Activated CD4-positive, alpha-beta memory T cell treated with anti-CD3 and anti-CD28 coated beads for 36 hours (primary cell): ENCODE measurements at places on chromosomes 1 and 21.
A peak's percentile ranks its signal among the peaks of the same experiment; 100 is the strongest.

- DNase-seq: no peak
These were observed 167.5 kb upstream of the CAMK1G start for GRCh38 chr1:209416039-209416438.

DNA sequence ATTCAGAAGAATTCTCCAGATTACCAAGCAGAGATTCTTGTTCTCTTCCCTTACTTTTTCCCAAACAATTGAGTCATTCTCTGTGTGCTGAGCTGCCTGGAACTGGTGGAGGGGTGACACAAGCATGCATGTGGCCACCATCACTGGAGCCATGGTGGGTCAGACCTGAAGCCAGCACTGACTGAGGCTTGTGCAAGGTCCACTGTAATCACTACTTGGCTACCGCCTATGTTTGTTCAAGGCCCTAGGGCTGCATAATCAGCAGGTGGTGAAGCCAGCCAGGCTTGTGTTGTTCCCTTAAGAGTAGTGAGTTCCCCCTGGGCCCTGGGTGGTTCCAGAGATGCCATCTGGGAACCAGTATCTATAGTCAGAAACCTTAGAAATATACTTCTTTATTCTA, 183.8 kb downstream of the DNAH14 start:
- no peak for DNase-seq

- no peak for DNase-seq
These were observed 20.4 kb upstream of the SRSF4 start for GRCh38 chr1:29202053-29202452.

- no peak for DNase-seq
These were observed 69.9 kb upstream of the BACE2 start for GRCh38 chr21:41098076-41098475.

DNA sequence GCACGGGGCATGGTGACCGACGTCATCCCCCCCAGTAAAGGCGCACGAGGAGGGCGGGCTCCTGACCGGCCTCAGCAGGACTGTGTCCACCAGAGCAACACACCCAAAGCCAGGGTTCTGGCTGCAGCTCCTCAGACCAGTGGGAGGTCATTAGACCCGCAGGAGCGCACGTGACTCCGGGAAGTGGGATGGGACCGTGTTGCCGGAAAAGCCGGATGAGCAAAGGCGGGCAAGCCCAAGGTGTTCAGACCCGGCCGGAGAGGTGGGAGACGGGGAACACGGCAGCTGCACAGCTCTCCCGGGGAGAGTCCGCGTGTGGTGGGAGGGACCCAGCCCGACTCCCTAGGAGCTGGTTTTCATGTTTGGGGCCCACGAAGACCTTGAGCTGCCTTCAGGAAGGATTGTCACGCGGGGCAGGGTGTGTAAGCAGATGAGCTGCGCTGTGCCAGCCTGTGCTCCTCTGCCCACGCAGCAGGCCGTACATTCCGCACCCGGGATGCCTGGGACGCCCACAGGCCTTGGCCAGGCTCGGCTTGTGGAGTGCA, 20.6 kb upstream of the TRAPPC10 start:
- DNase-seq: no peak

- no peak for DNase-seq
These were observed 37.2 kb downstream of the SUSD4 start for GRCh38 chr1:223326776-223327175.

- no peak for DNase-seq
These were observed 176.8 kb downstream of the HHIPL2 start for GRCh38 chr1:222370913-222371675.

DNA sequence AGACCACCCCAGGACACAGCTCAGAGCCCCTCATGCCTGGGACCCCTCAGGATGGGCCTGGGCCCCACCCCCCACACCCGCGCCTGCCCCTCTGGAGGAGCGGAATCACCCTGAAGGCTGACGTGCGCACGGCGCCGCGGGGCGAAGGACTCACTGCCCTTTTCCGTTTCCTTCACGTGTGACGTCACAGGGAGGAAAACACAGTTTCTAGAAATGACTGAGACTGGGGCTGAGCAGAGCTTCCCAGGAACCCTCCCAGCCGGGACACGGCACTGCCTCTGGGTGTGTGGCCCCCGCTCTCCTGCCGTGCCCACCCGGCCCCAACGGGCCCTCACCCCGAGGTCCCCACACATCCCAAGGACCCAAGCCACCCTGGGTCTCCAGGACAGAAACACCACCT, 5.4 kb upstream of the TNFRSF4 start:
- peak; percentile 88 for DNase-seq

DNA sequence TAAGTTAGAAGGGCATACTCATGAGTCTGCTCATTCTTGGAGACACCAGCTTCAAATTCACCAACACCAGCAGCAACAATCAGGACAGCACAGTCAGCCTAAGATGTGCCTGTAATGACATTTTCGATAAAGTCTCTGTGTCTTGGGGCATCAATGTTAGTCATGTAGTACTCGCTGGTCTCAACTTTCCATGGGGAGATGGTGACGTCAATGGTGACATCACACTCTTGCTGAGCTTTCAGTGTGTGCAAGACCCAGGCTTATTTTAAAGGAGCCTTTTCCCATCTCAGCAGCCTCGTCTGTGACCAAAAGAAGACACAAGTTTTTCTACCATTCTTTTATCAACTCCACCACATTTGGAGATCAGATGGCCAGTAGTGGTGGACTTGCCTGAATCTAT, 75.5 kb downstream of the SERINC2 start:
- no peak for DNase-seq

DNA sequence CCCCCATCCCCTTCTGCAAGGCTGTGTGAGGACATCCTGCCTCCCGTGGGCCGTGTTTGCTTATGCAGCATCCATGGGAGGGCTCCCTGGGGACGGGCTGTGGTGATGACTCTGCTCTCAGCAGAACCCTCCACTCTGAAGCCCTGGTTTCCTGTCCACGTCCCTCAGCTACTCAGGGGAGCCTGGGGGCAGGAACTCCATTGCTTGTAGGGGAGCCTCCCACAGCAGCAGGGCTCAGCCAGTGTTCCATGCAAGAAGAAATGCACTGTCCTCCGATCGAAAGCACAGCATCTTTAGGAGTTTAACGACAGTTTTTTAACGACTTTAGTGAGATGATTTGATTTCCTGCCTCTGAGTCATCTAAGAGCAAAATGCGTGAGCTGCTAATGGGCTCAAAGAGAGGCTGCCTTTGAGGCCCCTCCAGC, 8.3 kb upstream of the KCNAB2 start:
- DNase-seq: peak; percentile 42

GRCh38 chr1:69288416-69288815, 279.3 kb upstream of the LRRC7 start:
- no peak for DNase-seq

GRCh38 chr1:21936366-21937031, 611 bp downstream of the HSPG2 start:
- peak; percentile 29 for DNase-seq

- DNase-seq: no peak
These were observed 747.2 kb upstream of the NEGR1 start for GRCh38 chr1:73029571-73029970.

DNA sequence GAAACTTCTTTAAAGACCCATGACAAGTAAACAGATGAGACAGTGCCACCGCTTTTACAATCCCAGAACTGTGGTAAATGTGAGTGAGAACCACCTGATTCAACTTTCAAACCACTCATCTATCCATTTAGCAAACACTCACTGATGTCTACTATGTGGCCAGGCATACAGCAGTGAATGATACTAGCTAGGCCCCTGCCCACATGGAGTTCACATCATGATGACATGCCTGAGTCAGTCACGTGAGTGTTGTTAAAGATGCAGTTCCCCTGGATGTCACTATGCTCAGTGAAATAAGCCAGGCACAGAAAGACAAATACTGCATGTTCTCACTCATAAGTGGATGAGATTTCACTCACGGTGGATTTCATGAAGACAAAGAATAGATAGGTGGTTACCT, 28.4 kb downstream of the STX6 start:
- DNase-seq: peak; percentile 41

DNA sequence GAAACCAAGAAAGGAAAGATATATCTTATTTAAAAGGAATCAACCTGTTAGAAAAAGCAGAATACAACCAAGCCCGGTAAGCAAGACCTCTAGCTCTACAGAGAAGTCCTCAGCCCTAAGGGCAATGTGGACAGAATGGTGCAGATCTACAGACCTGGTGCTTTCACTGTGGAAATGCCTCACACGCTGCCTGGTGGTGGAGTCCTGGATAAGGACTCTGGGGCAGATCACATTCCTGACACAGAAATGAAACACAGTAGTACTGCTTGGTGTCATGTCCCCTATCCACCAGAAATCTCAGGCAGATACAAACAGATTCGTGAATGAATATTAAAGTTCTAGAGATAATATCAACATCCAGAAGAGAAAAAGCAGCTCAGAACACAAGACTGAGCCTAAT, 6.8 kb downstream of the CNN3 start:
- DNase-seq: no peak

DNA sequence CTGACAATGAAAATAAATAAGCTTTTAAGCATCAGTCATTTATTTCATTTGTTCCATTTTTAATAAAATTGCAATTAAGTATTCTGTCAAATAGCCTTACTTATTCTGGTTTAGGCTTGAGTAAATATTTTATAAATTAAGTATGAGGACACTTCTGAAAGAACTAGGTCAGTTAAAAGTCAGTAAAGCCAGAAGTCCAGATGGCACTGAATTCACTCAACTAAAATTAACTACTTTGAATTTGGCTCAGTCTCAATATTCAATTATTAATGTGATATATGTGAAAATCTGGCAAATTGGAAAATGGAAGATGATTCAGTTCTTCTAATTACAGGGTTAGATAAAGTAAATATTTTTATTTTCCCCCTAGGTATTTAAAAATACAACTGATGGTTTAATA, 174.2 kb downstream of the BRINP3 start:
- no peak for DNase-seq

- no peak for DNase-seq
These were observed 316 bp downstream of the AP4B1 start for GRCh38 chr1:113904293-113904673.

DNA sequence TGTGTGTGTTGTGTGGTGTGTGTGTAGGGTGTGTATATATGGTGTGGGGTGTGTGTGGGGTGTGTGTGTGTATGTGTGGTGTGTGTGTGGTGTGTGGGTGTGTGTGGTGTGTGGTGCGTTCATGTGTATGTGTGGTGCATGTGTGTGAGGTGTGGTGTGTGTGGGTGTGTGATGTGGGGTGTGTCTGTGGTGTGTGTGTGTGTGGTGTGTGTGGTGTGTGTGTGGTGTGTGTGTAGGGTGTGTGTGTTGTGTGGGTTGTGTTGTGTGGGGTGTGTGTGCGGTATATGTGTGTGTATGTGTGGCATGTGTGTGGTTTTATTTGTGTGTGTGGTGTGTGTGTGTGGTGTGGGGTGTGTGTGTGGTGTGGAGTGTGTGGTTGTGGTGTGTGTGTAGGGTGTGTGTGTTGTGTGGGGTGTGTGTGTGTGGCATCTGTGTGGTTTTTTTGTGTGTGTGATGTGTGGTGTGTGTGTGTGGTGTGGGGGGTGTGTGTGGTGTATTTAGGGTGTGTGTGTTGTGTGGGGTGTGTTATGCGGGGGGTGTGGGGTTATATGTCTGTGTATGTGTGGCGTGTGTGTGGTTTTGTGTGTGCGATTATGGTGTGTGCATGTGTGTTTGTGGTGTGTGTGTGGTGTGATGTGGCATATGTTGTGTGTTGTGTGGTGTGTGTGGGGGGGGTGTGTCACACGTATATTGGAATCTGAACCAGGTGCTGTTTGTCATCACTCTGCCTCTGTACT, 17.1 kb upstream of the ZBTB21 start:
- DNase-seq: no peak

GRCh38 chr1:33654267-33654834, 181.9 kb downstream of the ZSCAN20 start:
- no peak for DNase-seq

GRCh38 chr1:104266612-104267011, 516.9 kb downstream of the AMY1C start:
- DNase-seq: no peak

DNA sequence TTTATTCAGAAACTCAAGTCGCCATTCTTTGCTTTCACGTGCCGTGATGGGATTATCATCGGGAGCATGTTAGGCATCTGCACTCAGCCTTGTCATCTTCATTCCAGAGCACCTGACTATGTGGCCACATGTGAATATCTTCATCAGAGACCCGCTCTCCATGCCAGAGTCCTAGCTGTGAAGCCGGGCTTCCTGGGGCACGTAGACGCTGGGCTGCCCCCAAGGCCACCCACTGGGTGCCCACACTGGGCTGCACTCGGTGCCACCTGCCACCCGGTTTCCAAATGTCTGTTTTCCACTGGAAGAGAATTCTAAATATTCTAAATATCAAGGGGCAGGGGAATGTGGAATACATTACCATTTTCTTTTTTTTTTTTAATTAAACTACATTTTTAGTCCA, 43.8 kb downstream of the SLC37A1 start:
- no peak for DNase-seq

DNA sequence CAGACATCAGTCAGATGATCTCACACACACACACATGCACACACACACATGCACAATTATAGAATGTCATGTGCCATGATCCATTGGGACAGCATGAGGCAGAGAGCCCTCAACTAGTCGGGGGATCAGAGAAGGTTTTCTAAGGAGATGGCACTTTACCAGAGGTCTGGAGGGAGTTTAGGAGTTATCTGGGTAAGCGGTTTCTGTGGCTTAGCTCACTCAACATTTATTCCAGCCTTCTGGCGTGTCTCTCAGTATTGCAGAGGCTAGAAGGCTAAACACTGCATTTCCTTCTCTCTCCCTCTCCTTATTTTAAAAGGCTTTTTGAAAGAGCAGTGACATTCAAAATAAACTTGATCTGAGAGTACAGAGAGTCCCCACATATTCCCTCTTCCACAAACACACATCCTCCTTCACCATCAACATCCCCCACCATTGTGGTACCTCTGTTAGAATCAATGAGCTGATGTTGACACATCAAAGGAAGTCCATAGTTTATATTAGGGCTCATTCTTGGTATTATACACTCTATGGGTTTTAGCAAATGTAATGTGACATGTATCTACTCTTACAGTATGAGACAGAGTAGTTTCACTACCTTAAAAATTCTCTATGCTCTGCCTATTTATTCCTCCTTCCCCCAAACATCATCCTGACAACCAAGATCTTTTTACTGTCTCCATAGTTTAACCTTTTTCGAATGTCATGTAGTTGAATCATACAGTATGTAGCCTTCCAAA, 9.0 kb upstream of the PLA2G2A start:
- DNase-seq: no peak

DNA sequence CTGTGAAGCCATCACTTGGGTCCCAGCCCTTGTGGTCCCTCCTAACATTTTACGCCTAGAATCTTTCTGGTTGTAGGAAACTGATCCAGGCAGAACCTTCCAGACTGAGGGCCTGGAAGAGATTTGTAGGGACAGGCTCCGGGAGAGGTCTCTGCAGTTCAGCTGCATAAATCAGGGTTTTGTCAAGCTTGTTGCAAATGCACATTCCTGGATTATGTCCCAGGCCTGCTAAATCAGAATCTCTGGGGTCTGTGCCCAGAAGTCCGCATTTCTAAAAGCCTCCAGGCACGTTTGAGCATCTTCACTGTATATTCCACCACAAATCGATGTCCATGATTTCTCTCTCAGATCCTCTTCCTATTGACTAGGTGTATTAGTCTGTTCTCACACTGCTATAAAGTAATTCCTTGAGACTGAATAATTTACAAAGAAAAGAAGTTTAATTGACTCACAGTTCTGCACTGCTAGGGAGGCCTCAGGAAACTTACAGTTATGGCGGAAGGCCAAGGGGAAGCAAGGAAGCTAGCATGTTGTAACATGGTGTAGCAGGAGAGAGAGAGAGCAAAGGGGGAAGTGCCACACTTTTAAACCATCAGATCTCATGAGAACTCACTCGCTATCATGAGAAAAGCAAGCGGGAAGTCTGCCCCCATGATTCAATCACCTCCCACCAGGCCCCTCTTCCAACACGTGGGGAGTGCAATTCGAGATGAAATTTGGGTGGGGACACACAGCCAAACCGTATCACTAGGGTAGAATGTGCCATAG, 1.2 kb upstream of the FHAD1 start:
- DNase-seq: no peak

- no peak for DNase-seq
These were observed 71.9 kb downstream of the NAV1 start for GRCh38 chr1:201610858-201611257.
